Immature natural killer cell (primary cell): ENCODE measurements at places on chromosomes 3 and 15.

- DNase-seq = no peak
Observed at GRCh38 chr3:98592345-98592935, 971 bp downstream of the CPOX start.

DNA sequence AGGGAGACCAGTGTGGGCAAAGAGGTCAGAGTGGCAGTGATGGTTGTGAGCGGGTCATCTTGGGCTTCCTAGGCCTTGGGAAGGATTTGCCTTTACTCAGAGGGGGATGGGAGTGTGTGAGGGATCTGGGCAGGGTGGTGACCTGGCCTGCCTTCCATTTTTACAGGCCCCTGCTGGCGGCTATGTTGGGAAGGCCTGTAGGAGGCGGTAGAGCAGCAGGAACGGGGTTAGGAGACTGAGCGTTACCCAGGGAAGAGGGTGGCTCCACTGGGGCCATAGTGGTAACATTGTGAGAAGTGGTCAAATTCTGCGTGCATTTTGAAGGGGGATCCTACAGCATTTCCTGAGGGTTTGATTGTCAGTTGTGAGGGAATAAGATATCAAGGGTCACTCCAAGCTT lies 307.3 kb upstream of the CTDSPL start:
- no peak for DNase-seq

DNA sequence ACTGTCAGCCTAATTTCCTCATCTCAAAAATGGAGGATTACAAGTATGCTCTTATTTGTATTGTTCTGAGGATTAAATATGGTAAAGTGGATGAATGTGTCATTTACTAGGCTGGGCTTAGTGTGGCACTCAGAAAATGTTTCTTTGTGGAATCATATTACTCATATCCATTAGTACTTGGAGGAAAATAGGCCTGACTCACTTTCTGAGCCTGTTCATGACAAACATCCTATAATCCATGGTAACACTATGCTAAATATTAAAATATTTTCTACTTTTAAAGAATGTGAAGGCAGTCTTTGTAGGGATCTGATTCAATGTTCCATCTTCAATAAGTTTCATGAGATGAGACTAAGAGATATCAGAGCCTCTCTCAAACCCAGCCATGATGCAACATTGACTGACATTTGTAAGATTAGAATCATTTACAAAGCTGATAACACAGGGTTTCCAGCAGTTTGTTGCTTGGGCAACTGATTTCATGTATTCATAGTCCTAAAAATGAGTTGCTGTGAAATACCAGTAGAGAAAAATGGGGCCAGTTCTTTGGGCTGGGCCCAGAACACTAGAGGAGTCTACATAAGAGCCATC lies 1048.5 kb downstream of the NTRK3 start:
- no peak for DNase-seq

DNA sequence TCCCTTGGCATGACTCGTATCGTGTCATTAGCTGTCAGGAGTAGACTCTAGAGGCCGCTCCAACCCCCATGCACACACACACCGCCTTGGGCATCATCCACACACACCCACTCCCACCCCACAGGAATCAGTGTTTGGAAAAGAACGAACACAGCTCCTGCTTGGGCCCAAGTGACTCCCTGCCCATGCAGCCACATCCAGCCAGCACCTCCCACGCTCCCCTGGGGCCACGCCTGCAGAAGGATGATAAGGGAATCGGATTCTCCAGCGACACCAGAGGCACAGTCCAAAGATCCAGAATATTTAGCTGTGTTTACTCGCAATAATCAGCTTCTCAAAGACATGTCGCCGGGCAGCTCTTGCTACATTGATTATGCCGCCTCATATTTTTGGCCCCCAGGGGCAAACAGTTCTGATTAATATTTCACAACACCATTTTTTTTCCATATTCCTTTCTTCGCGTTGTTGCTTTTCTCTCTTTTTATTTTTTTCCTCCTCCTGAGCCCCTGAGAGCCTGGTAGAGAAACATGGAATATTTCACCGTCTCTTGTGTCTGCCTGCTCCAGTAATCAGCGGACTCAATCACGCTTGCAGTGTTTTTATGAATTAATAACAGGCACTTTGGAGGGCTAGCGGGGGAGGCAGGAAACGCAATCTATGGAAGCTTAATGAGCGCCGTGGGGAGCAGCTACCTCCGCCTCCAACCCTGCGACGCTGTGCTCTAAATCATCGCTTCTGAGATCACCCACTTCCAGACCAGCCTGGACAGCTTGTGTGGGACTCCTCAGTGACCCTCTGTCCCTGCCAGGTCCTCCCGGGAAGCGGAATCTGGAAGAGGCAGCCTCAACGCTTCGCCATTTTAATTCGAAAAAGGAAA lies 221.4 kb downstream of the TLE3 start:
- no peak for DNase-seq

GRCh38 chr3:102510663-102511062 lies 75.8 kb downstream of the ZPLD1 start:
- DNase-seq = no peak

DNA sequence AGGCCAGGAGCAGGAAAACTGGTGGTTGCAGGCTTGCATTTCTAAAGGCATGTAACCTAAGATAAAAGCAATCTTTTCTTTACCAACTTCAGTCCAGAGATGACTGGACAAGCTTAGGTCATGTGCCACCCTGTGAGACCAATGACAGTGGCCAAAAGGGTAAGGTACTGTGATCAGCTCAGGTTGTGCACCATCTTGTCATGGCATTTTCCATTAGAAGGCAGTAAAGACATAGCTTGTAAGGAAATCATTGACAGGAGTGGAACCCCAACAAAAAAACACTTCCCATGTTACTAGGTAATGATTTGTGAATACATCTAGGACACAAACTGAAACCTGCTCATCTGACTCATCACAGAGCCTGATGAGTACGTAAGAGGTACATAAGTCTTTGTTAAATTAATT lies 35.2 kb downstream of the SSR3 start:
- no peak for DNase-seq

DNA sequence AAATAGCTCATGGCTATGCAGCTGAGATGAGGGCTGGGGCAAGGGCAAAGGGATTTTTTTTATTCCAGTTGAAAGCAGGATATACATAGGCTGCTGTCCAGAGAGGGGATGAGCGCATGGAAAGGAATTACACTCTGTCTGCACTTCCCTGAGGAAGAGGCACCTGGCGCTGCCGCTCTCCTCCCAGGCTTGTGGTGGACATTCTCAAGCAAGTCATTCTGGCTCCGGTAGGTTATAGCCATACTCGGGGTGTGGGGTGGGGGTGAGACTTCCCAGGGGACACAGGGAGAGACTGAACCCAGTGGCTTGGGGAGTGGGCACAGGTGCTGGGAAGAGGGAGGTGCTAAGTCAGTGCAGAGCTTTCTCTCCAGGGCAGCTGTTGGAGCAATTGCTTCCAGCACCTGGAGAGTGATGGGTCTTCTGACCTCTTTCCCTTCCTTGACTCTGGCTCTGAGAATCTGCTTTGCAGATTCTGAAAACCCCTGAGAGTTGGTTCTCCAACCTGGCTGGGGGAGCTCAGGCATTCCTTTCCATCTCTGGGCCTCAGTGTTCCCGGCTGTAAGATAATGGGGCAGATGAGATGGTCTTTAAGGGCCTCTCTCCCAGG lies 24.3 kb downstream of the CYP8B1 start:
- no peak for DNase-seq

DNA sequence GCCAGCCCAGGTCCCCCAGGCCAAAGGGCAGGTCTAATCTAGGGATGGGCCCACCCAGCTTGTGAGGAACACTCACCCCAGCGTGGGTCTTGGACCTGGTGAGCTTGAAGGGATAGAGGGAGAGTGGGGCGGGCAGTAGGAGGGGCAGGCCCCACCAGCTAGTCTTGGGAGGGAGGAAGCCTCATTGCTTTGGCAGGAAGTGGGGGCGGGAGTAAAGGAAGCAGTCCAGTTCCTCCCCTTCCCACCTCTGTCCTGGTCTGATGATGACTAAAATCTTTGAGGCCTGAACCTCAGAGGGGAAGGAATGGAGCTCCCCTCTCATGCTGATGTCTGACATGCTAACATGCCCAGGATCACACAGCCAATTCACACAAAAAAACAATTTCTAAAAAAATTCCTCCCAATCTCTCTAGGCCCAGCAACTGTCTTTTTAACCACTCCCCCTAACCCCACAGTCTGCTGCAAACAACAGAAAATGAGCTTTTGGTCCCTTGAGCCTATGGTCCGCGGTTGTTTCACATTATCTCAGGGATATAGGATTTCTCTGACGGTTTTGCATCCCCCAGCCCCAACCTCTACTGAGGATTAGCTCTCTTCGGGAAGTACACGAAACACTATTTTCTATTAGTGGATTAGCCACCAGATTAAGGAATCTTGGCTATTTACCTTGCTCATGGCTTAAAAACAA lies 30.7 kb upstream of the DUSP7 start:
- no peak for DNase-seq

GRCh38 chr3:188164248-188164687 lies 10.3 kb downstream of the LPP start:
- no peak for DNase-seq

GRCh38 chr15:62647202-62647842 lies 395.2 kb upstream of the TPM1 start:
- DNase-seq = no peak

- no peak for DNase-seq
Observed at GRCh38 chr15:80611543-80612080, 83.5 kb upstream of the ABHD17C start.

DNA sequence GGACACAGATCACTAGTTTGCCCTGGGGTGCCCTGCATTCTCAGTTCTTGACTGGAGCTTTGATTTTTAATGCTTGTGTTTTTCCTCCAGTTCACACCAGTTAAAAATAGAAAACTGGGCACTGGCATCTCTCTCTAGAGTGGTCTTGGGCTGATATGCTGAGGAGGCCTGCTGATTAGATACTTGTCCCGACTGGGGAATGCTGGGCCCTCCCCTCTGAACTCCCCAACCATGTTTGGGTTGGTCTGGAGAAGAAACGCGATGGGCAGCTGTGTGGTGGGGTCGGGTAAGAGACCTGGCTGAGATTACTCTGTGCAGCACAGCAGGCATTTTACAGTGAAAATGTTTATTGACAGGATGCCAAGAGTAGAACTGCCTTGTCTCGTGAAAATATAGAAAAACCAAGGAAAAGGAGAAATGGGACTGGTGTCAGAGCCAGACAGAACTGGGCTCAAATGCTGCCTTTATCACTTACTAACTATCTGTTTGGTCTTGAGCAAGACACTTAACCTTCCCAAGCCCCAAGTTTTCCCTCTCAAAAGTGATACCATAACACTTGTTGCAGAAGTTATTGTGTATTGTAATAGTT lies 1.6 kb upstream of the ACTC1 start:
- no peak for DNase-seq

GRCh38 chr3:14113965-14114635 lies 10.6 kb downstream of the CHCHD4 start:
- DNase-seq = no peak

DNA sequence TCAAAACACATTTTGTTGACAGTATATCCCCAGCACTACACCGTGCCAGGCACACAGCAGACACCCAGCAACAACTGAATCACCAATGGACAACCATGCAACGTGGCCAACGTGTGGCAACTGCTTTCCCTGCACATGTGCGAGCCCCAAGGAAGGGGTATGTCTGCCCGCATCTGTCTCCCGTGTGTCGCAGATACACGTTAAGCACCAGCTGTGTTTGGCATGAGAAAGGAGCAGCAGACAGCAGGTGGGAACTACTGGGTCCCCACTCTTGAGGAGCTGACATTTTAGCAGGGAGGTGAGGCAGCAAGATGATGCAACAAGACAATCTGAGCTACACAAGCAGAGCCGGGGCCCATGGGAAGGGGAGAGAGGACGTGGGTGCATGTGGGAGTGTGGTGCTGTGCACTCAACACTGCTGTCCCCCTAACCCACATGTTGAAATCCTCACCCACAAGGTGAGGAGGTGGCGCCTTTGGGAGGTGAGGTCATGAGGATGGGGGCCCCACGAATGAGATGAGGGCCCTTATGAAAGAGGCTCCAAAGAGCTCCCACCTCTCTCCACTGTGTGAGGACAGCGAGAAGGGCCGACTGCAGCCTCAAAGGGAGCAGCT lies 56.2 kb downstream of the ROPN1B start:
- DNase-seq = no peak

- no peak for DNase-seq
Observed at GRCh38 chr15:98069256-98069655, 108.8 kb downstream of the ARRDC4 start.

GRCh38 chr15:91947293-91947679 lies 93.8 kb downstream of the SLCO3A1 start:
- DNase-seq = no peak

GRCh38 chr15:90813796-90814190 lies 54.6 kb upstream of the FURIN start:
- DNase-seq = peak; percentile 30

DNA sequence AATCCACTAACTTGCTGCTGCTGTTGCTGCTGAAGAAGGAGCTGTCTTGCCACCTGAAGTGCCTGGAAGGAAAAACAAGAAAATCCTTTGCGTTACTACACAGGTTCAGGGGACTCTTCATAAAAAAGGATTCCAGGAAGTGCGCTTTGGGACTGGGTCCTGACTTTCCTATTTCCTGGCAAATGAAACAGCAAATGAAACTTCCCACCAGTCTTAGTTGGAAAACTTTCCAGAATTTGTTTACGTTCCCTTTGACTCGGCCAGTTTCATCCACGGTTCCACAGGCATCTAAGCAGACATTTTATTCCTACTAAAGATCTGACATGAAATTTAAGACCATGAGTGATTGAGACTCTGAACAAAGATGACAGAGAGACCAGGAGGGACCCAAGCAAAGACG lies 471.0 kb downstream of the FOXP1 start:
- no peak for DNase-seq

DNA sequence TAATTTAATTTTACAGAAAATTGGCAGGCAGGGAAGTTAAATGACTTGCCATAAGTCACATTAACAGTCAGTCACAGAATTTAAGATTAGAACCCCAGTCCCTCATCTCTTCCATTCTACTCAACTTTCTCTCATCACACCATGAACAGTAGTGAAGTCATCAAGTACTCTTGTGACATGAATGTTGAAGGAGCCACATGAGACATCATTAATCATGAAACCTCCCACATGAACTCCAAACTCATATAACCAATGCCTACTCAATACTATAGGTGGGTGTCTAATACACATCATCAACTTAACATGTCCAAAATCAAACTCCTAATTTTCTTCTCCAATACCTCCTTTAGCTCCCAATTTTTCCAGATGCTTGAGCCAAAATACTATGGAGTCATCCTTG lies 19.5 kb downstream of the PHC3 start:
- DNase-seq = no peak

- no peak for DNase-seq
Observed at GRCh38 chr15:28079313-28079969, 19.7 kb downstream of the OCA2 start.

- no peak for DNase-seq
Observed at GRCh38 chr3:77939726-77940125, 899.8 kb downstream of the ROBO2 start.

DNA sequence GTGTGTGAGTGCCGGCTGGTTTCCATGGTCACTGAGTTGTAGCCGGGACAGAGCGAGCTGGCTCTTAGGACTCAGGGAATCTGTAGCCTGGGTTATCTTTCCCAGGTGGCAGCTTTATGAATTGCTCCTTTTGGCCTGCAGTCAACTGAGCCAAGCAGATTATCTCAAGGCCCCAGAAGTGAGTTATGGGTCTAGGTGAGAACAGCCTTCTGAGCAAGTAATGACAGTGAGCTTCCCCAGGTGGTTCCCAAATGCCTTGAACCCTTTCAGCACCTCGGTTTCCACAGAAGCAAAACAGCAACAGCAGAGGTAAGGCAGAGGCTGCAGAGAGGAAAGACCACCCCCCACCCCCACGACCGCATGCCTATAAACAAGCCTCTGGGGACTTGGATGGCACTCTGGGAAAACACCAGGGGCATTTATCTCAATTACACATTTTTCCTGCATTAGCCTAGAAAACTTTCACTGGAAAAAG lies 56.7 kb upstream of the DGKG start:
- DNase-seq = no peak
